ENCODE measurements at places on chromosomes 4 and X. TPM values are rescaled to one million over a fixed set of nuclear protein-coding genes. Genes with fewer than 3 reads are reported as not detected.

SMIM10 gene
- total RNA-seq = 2.6 TPM

MEPE gene
- total RNA-seq = not detected

GRCh38 chrX:123324625-123325024 lies 140.5 kb downstream of the GRIA3 start:
- DNase-seq = no peak

DNA sequence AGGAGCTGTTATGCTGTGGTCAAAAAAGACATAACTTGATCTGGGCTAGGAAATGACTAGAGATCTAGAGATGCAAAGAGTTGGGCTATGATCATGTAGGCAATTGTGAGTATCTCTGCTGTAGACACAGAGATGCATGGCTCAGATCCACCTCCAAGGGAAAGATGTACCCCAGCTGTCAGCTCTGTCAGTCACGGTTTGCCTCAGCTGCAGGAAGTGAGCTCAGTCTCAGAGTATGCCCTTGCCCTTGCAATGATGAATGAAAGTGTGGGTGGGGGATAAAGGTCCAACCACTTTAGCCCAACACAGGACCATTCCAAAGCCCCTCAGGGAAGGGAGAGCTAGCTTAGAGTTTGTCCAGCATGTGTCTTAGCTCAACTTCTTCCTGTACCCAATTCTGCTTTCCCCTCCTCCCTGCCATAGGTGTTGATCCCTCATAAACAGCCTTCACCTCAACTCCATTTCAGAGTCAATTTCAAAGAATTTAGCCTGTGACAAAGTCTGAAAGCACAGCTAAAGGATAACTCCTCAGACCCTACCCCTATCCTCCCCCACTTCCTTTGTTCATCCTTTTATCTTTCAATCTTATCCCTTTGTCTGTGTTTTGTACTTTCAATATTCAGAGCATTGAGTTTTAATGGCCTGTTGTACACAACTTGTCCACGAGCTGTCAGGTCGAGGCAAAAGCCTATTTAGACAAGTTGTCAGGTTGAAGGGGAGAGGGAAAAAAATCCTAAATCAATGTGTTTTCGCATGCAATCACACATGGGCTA lies 90.6 kb downstream of the MID1IP1 start:
- DNase-seq = no peak

- DNase-seq = peak; percentile 30
These were observed at the start of gene CLCN4 for GRCh38 chrX:10156199-10157031. CLCN4 (plus strand) TSS chrX:10156975; CDS start chrX:10185033, 28,058 bp downstream.

DNA sequence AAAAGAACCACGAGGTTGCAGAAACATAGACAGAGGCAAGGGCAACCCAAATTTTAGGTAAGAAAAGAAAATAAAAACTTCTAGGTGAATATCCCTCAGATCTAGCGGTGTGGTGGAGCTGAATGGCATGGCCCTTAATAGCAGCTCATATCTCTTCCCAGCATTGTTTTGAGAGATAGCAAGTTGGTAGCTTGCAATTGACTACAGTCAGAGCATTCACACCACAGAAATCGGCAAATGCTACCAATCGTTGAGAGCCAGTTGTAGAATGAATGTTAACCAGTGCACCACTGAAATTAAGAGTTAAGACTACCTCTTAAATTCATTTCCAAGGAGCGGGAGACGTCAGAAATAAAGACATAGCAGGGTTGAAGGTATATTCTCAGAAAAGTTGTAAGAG lies 184.0 kb upstream of the KIT start:
- no peak for DNase-seq

Measured in neural crest cell (in vitro differentiated cells).